Stimulated activated CD4-positive, alpha-beta T cell treated with anti-CD3 and anti-CD28 coated beads, Interleukin-1b, Interleukin-23, amount 100 ng/mL, for 4 hours (primary cell): ENCODE measurements at places on chromosomes 16 and 17.

GRCh38 chr17:56290101-56290801 lies 137.0 kb downstream of the ANKFN1 start:
- DNase-seq: no peak

- no peak for DNase-seq
Measured at GRCh38 chr17:50686494-50687199, 21.1 kb downstream of the ANKRD40 start.

DNA sequence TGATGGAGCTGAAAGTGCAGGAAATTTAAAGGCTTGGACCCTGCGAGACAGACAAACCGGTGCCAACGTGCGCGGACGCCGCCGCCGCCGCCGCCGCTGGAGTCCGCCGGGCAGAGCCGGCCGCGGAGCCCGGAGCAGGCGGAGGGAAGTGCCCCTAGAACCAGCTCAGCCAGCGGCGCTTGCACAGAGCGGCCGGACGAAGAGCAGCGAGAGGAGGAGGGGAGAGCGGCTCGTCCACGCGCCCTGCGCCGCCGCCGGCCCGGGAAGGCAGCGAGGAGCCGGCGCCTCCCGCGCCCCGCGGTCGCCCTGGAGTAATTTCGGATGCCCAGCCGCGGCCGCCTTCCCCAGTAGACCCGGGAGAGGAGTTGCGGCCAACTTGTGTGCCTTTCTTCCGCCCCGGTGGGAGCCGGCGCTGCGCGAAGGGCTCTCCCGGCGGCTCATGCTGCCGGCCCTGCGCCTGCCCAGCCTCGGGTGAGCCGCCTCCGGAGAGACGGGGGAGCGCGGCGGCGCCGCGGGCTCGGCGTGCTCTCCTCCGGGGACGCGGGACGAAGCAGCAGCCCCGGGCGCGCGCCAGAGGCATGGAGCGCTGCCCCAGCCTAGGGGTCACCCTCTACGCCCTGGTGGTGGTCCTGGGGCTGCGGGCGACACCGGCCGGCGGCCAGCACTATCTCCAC lies at the start of gene NOG:
Gene NOG, plus strand, starts transcription at position 54 of the 674 bp plus-strand sequence. Its CDS starts 525 bp downstream, at position 579.
- DNase-seq: peak; percentile 30

DNA sequence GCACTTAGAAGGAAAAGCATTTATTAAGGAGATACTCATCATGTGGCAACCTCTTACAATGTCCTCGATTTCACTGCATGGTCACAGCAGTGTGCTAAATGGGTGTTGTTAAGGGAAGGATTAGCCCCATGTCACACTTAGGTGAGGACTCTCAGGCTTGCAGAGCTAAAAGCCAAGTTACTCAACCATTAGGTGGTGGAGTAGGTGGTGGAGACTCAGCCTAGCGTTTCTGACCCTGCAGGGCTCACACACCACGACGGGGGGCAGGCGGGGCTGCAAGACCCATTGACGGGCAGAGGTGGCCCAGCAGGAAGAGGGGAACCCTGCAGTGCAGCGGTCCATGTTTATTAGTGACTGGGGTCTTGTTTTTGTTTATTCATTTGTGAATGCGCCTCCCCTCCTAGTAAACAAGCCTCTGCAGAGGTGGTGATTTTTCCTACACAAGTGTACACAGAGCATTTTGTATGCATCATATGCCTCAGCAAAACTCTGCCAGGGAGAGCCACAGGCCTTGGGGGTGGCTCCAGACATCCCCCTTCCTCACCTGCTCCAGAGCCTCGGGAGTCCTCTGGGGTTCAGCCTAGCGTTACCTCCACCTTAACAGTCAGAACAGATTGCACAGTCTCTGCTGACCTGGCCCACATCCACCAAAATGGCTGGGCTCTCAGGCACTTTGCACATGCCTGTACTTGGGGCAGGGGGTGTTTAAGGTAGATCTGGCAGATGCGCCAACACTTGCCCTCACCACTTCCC lies 216.7 kb downstream of the C16orf95 start:
- DNase-seq: no peak

DNA sequence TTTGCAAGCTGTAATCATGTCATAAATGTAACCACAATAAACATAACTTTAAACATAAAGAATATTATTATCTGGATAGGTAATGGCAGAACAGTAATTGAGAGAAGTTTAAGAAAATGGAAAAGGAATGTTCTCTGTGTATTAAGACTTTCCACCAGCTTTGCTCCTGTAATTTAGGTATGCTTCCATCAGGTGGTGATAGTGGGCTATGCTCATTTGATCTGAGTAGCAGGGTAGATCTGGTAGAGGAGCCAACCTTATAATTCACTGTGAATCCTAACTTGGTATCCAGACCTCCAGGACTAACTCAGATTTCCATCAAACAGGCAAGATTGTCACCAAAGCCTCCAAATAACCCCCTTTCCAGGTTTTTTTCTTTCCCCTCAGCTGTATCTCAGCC lies 137.9 kb upstream of the ZKSCAN2 start:
- DNase-seq: no peak

DNA sequence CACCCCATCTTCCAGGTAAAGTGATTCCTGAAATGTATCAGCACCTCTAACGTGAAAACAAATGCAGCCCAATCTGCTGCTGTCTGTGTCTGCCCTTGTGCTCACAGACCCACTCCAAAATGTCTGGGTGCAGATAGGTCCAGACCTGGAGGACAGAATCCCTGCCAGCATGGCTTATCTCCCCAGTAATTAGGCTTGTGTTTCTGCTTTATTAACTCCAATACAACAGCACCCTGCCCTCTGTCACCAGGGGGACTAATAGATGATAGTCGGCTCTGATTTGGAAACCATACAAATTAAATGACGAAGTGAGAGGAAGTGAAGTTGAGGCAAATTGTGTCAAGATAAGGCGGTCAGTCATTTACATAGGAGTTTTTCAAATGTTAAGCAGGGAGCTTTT lies 608.3 kb upstream of the SALL1 start:
- DNase-seq: no peak

- no peak for DNase-seq
Measured at GRCh38 chr17:77480509-77481215, 339.9 kb downstream of the SEC14L1 start.

GRCh38 chr16:62253966-62254365 lies 217.7 kb upstream of the CDH8 start:
- no peak for DNase-seq

GRCh38 chr16:86992587-86992986 lies 324.6 kb downstream of the C16orf95 start:
- no peak for DNase-seq

DNA sequence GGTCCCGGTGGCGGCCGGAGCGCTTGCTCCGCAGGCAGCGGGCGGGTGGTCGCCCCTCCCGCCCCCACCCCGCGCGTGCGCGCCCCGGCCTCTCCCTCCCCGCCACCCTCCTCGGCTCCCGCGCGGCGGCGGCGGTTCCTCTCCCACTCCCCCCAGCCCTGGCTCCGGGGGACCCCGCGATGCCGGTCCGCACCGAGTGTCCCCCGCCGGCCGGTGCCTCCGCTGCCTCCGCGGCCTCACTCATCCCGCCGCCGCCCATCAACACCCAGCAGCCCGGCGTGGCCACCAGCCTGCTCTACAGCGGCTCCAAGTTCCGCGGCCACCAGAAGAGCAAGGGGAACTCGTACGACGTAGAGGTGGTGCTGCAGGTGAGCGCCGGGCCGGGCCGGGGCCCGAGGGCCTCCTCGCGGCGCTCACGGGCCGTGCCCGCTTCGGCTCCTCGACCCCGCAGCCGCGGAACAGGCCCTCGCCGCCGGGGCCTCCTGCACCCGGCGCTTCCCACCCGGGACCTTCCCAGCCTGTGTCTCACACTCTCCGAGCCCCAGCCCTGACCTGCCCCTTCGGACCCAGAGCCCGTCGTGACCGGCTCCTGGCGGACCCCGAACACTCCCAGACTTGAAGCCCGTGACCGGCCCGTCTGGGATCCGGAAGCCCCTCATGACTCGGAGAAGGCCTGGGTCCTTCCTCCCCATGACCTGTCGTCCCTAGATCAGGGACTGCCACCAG lies 490 bp downstream of the GID4 start:
- no peak for DNase-seq

DNA sequence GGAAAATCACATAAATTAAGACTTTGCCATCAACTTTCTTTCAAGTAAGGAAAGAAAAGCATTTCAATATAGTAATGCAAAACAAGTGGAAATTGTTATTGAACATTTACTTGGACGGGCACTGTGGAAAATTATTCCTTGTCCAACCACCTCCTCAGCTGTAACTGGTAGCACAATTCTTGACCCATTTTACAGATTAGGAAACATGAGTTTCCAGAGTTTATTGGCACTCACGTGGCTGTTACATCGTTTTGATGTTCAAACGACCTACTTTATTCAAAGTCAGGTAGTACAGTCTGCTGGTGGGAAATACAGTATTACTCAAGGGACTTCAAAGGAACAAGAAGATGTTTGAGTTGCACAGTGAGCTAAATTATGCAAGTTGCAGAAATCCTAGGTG lies 866 bp upstream of the PCTP start:
- no peak for DNase-seq

GRCh38 chr16:720990-721764 lies at the start of gene ANTKMT:
ANTKMT (plus strand) TSS chr16:721146; CDS start chr16:721275, 129 bp downstream.
- peak; percentile 75 for DNase-seq
